ENCODE measurements at places on chromosomes 1 and 21.
A peak's percentile ranks its signal among the peaks of the same experiment; 100 is the strongest.

DNA sequence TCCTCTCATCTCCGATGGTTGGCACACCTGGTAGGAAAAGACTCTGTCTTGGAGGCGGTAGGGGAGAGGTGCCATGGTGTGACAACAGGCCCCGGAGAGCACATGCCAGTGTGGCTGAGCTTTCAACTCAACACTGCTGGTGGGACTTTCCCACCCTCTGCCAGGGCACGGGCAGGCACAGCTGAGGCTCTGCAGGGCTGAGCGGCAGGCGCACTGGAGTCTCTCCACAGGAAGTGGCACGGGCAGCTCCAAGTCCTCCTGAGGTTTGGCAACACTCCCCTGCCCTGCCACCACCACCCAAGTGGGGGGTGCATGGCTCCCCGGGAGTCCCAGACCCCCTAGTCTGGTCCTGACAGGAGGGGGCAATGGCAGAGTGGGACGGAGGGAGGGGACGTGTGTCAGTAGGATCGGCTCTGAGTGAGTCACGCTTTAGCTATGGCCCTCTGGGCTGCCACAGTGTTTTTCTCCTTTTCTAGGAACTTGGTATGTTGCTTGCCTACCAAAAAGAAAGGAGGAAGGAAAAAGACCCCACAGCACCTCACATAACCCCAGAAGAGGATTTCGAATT lies 27.3 kb upstream of the EVA1B start:
- DNase-seq, result peak; percentile 59

- no peak for DNase-seq
Measured at GRCh38 chr1:154695985-154696384, 88.0 kb upstream of the ADAR start.

GRCh38 chr1:246726255-246726679 lies 2.1 kb downstream of the SCCPDH start:
- no peak for DNase-seq

DNA sequence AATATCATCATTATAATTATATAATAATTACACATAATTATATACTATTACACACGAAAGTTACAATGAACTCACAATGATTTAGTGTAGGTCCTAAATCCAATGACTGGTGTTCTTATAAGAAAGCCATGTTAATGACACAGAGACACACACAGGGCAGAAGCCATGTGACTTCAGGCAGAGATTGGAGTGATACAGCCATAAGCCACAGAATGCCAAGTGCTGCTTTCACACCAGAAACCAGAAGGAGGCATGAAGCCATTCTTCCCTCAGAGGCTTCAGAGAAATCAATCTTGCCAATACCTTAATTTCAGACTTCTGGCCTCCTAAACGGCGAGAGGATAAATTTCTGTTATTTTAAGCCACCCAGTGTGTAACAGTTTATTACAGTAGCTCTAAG lies 147.4 kb upstream of the KRTAP19-8 start:
- no peak for DNase-seq

GRCh38 chr1:94258873-94259331 lies 21.5 kb upstream of the ARHGAP29 start:
- DNase-seq, result no peak

DNA sequence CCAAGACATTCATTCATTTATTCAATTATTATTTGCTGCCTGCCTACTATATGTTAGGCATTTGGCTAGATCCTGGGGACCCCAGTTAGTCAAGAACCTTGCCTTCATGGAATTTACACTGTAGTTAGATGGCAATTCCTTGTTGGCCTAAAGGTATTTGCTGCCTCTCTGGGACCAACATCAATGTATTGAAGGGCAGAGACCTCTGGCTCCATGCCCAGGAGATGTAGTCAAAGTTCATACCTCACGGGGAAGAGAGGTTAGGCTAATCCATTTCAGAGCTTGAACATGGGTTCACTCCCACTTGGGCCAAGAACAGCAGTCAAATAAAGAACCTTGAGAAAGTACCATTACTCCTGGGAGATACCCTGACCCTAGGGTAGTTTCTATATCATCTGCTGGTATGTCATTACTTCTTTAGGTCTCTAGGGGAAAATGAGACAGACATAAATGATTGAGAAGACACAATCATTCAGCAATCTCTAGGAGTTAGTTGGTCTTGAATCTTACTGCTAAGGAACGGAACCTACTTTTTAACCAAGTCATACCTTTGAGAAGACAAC lies 32.0 kb downstream of the SORT1 start:
- DNase-seq, result no peak

DNA sequence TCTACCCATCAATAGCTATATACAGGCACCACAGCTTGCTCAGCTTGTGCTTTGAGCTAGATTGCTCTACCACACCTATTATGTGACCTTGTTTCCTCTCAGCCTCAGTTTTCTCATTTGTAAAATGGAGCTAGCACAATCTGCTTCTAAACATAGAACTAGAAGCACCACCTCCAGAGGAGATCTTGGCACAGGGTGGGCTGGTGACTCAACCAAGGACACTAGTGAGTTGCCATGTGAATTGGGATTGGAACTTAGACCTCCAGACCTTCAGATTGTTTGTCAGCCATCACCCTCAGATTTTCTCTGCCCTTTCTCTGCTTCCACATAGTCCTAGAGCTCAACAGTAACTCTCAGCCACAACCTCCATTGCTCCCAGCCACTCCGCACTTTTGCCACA lies 3.0 kb upstream of the MACO1 start:
- DNase-seq, result no peak

DNA sequence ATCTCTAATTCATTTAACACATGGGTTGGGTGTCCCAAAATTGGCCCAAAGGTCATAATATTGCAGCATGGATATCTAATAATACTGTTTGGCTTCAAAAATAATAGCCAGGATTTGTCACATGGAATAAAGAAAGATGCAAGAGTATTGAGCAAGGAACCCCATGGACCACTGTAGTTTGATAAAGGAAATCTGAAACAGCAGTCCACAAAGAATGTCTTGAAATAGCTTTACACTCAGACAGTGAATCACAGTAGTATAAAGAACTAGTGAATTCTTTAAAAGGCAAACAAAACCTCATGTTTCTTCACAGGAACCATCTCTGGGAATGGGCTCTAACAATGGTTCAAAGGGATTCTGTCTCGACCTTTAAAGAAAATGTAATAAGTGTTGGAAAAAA lies 576.1 kb upstream of the ZRANB2 start:
- no peak for DNase-seq

- no peak for DNase-seq
Measured at GRCh38 chr1:99858286-99858685, 8.1 kb downstream of the AGL start.

- no peak for DNase-seq
Measured at GRCh38 chr1:37009521-37009920, 24.8 kb downstream of the GRIK3 start.

DNA sequence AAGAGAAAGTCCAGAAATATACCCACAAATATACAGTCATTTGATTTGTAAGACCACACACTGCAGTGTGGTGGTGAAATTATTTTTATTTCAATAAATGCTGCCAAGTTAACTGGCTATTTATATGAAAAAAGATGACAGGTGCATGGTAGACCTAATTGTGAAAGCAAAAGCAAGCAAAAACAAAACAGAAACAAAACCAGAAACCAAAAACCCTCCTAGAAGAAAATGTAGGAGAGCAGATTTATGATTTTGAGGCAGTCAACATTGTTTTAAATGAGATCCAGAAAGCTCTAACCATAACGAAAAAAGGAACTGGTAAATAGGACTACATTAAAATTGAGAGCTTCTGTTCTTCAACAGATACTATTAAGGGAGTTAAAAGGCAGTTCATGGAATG lies 303.6 kb downstream of the PRDM2 start:
- no peak for DNase-seq

GRCh38 chr21:18630446-18630845 lies 226.9 kb upstream of the TMPRSS15 start:
- DNase-seq, result no peak

- no peak for DNase-seq
Measured at GRCh38 chr1:14245954-14246353, 352.5 kb upstream of the KAZN start.

GRCh38 chr1:112703706-112704105 lies 3.2 kb downstream of the RHOC start:
- no peak for DNase-seq

DNA sequence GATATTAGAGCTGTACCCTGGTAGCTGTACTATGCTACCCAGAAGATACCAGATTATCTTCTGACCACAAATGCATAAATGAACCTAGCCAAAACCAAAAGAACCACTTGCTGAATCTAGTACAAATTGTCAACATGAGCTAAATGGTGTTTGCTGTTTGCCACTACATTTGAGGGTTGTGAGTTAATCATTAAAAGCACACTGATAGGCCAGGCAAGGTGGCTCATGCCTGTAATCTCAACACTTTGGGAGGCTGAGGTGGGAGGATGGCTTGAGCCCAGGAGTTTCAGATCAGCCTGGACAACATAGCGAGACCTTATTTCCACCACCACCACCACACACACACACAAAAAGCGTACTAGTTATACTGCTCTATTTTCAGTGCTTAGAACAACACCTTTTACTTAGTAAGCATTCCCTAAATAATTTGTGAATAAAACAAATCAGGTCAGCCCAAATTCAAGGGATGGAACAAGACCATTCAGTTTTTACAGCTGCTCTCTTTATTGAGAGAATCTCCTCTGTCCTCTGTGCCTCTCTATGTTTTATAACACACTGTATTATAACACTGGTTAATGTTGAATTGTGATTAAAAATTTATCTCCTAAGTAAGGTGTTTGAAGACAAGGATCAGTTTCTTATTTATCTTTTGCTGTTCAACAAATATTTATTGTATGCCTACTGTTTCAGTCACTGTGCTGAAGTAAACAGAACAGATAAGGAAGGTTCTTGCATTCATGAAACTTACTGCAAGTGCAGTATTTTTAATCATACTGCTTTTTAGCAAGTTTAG lies 44.0 kb downstream of the MAGI3 start:
- DNase-seq, result no peak

DNA sequence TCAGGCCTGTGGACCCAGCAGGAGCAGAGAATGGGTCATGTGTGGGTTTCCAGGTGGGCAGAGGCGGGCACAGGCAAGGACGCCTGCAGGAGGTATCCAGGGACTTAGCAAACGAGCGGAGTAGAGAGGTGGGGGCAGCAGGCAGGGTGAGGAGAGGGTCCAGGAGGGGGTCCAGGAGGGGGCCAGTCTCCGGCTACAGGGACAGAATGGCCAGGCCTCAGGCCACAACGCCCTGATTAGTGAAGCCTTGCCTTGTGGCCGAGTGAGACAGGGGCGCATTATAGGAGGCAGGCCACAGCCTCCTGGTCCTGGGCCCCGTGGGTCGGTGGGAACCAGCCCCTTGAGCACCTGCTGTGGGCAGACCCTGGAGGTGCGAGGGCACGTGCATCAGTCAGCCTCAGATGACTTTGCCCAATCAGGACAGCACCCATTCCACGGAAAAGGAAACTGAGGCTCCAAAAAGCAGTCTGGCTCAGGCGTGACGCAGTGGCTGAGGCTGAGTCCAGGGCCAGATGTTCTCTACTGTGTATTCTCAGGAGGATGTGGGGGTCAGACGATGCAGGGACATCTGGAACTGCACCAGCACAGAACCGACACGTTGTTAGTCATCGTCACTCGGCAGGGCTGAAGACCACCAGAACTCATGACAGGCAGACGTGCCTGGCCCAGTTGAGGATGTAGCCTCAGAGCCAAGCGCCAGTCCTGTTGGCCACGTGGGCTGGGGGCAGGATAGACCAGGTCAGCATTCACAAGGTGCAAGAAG lies 113.7 kb downstream of the CRYAA start:
- no peak for DNase-seq

DNA sequence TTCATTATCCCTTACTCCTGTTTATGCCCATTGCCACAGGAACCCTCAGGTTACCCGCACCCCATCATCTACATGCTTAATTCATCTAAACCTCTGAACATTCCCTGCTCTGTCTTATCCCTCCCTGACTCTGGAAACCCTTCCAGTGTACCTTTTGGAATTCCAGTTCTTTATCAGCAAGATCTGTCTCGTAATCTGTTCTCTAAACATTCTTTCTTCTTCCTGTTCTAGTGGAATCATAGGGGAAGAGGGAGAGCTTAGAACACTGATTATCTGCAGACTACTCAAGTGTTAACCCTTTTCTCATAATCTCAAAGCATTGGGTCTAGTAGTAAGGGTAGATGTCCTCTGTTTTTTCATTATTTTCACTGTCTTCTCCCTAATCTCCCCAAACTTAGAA lies 159.8 kb downstream of the PIK3R3 start:
- DNase-seq, result no peak

- DNase-seq, result no peak
Measured at GRCh38 chr1:48207131-48207530, 15.4 kb upstream of the SLC5A9 start.

GRCh38 chr1:230825761-230826160 lies 42.6 kb downstream of the C1orf198 start:
- no peak for DNase-seq

- DNase-seq, result no peak
Measured at GRCh38 chr21:15966231-15966630, 236.4 kb downstream of the USP25 start.

DNA sequence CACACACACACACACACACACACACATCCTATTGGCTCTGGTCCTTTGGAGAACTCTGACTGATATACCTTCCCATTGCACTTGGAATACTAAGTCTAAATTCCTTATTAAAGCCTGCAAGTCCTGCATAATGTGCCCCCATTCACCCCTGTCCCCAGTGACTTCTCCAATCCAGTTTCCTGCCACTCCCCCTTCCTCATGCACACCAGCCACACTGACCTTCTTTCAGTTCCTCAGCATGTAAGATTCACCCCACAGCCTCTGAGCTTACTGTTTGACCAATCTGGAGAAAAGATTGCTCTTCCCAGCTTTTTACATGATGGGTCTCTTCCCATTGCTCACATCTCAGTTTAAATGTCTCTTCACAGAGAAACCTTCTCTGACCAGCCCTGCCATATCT lies 146.6 kb downstream of the TBX15 start:
- no peak for DNase-seq

DNA sequence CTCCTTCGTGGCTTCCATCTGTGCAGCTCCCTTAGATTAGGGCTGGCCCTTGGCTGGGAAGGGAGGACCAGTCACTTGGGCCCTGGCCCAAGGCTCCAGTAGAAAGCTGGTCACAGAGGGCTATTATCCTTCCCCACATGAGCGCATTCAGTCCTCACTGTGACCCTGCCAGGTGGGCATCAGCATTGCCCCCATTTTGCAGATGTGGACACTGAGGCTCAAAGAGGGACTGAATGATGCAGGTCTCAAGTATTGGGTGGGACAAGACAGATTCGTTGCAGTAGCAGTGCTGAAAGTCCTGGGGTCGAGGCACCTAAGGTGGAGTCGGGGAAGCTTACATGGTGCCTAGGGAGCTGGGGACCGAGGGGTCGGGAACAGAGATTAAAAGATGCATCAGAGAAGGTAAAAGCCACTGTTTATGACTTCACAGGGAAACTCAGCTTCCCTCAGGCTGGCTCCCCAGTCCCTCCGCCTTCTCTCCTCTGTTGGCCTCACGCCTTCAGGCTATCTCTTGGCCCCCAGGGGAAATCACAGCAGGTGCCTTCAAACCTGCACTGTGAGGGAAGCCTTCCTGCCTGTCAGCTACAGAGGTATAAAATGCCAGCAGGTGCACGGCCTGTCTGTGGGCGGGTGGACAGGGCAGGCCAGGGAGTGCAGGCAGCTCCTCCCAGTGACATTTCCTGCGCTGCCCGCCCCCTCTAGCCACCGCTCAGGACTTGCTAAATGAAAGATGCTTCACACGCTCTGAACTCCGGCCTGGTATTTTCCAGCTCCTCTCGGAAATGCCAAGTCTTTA lies 178.4 kb downstream of the GRIK3 start:
- DNase-seq, result no peak
